Ecto neural progenitor cell (in vitro differentiated cells): ENCODE measurements at places on chromosomes 12 and 14.

- no peak for DNase-seq
Measured at GRCh38 chr12:63989301-63989845, 144.9 kb downstream of the SRGAP1 start.

GRCh38 chr14:74582910-74583581 lies 29.0 kb downstream of the LTBP2 start:
- no peak for DNase-seq

GRCh38 chr14:79021766-79022165 lies 851.6 kb downstream of the NRXN3 start:
- no peak for DNase-seq

GRCh38 chr14:103684471-103684870 lies 30.8 kb downstream of the XRCC3 start:
- DNase-seq: no peak

DNA sequence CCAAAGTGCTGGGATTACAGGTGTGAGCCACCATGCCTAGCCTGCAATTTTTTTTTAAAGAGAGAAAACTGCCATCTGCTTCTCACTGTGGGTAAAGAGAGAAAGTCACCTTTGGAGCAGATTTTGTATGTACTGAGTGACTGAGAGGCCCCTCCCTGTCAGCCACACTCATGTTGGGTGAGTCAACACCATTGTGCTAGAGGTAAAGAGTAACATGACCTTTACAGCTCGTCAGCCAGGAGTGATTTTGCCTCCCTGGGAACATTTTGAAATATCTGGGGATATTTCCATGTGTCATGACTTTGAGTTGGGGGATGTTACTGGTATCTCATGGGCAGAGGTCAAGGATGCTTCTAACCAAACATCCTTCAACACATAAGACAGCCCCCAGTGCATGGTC lies 115.2 kb downstream of the KSR2 start:
- no peak for DNase-seq

- DNase-seq: no peak
Measured at GRCh38 chr12:11496157-11496851, 100.9 kb upstream of the PRB2 start.

DNA sequence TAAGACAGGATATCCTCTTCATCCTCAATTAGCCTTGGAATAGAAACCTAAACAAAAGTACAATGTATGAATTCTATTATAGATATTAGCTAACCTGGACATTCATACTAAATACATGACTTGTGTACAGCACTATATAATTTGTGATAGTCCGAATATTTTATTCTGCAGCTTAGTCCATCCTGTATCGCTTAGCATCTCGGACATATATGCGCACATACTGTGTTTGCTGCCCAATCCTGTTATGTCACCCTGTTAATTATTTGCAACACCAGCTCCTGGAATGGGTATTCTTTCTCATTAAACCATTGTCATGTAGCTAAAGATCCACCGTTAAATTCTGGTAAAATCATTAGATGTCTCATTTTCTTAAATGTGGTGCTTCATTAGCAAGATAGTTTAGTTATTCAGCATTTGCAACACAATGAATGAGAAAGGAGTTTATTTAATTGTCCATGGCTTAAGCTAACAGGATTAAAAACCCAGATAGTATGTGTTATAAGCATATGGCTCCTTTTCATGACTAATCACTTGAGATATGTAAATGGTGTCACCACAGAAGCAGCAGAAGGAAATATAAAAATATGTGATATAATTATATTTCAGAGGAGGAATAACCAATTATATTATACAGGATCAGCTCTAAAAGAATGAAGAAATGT lies 156.0 kb upstream of the ARHGAP5 start:
- DNase-seq: no peak

GRCh38 chr12:100875771-100876170 lies 81.2 kb downstream of the ANO4 start:
- no peak for DNase-seq

GRCh38 chr12:88299567-88300101 lies 157.5 kb downstream of the TMTC3 start:
- DNase-seq: no peak

GRCh38 chr12:67705394-67706370 lies 57.1 kb downstream of the DYRK2 start:
- no peak for DNase-seq

DNA sequence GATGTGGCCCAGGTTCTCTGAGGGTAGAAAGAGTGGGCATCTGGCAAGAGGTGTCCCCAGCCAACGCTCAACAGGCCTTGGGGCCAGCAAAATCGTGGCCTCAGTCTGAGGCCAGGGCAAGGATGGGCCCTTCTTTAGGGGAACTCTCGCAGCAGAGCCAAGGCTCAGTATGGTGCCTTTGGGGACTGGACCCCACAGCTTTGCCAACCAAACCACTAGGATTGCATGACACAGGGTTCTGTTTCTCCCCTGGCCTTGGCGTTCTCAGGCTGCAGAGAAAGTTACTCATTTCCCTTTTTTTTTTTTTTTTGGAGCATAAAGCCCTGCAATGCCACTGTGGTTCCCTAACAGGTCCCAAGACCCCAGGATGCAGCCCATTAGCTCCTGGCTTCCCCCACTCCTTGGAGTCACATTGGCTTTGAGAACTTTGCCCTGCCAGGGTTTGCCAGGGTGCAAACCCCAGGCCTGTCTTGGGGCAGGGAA lies 100.6 kb downstream of the LGMN start:
- DNase-seq: no peak
